ENCODE measurements at places on chromosomes 1 and 21.

GRCh38 chr1:185350027-185350442 lies 33.0 kb upstream of the IVNS1ABP start:
- no peak for DNase-seq
- no peaks in the 10 kb centered on the region for H3K27me3 ChIP-seq
- no peaks in the 10 kb centered on the region for H3K4me1 ChIP-seq
- no peaks in the 10 kb centered on the region for H3K36me3 ChIP-seq
- H3K4me3 ChIP-seq, result no peak overlapping the region

DNA sequence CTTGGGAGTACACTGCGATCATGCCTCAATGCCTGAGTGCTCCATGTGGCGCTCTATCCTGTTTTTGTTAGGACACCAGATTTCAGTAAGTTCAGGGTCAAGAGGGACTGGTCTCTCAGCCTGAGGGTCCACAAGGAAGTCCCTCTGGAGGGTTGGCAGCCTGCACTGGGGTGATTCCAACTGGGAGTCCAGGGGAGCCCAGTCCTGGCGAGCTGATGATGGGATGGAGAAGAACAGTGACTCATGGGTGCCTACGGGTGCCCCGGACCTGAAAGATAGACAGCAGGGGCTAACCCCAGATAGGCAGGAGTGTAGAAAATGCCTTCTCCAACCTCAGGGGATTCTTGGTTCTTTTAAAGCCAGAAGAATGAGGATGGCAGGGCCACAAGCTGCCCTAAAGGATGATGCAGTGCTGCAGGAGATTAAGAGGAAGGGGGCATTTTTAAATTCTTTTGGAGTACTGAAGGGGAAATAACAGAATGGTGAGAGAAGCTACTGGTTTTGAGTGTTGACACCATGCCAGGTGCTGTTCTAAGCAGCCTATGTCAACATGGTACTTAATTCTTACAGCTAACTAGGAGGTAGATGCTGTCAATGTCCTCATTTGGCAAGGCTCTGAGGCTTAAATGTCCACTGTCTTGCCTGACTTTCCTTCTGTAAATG lies 68.4 kb upstream of the TLR5 start:
- H3K27ac ChIP-seq, result no peak overlapping the region
- no peaks in the 10 kb centered on the region for H3K27me3 ChIP-seq
- H3K4me3 ChIP-seq, result no peak overlapping the region
- DNase-seq, result no peak
- no peaks in the 10 kb centered on the region for H3K4me1 ChIP-seq
- no peaks in the 10 kb centered on the region for H3K36me3 ChIP-seq

GRCh38 chr1:46150085-46150484 lies 17.7 kb upstream of the PIK3R3 start:
- H3K4me1 ChIP-seq, result no peaks in the 10 kb centered on the region
- H3K27ac ChIP-seq, result peak overlapping the region; percentile 54
- H3K4me3 ChIP-seq, result no peak overlapping the region
- no peaks in the 10 kb centered on the region for H3K27me3 ChIP-seq
- no peaks in the 10 kb centered on the region for H3K36me3 ChIP-seq

DNA sequence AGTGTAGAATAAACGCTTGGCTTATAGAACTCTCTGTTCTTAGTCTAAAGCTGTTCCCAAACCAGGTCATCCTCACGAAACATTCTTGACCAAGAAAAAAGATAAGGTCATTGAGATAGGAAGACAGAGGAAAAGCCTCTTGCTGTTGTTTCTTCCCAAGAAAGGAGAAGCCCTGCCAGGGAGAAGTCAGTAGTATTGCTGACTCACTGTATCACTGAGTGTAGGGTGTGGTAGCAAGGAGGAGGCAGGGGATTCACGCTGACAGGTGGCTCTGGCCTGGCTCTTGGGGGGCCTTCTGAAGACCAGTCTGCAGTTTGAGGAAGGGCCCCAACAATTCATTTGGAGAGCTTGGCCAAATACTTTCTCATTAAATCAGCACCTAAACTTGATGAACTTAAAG lies 97.8 kb downstream of the CD247 start:
- H3K27me3 ChIP-seq, result no peaks in the 10 kb centered on the region
- no peaks in the 10 kb centered on the region for H3K36me3 ChIP-seq
- no peak overlapping the region for H3K27ac ChIP-seq
- no peaks in the 10 kb centered on the region for H3K4me1 ChIP-seq
- no peak overlapping the region for H3K4me3 ChIP-seq

- DNase-seq, result peak; percentile 45
- H3K27me3 ChIP-seq, result no peaks in the 10 kb centered on the region
- H3K27ac ChIP-seq, result no peak overlapping the region
- no peaks in the 10 kb centered on the region for H3K4me1 ChIP-seq
These were observed 34.5 kb downstream of the TMPRSS15 start for GRCh38 chr21:18369115-18369514.

GRCh38 chr1:150558761-150559655 lies 9.8 kb downstream of the ADAMTSL4 start:
- peaks cover 25% of the 10 kb centered on the region for H3K4me1 ChIP-seq
- no peaks in the 10 kb centered on the region for H3K27me3 ChIP-seq
- peak overlapping the region; percentile 77 for H3K27ac ChIP-seq
- H3K4me3 ChIP-seq, result no peak overlapping the region

DNA sequence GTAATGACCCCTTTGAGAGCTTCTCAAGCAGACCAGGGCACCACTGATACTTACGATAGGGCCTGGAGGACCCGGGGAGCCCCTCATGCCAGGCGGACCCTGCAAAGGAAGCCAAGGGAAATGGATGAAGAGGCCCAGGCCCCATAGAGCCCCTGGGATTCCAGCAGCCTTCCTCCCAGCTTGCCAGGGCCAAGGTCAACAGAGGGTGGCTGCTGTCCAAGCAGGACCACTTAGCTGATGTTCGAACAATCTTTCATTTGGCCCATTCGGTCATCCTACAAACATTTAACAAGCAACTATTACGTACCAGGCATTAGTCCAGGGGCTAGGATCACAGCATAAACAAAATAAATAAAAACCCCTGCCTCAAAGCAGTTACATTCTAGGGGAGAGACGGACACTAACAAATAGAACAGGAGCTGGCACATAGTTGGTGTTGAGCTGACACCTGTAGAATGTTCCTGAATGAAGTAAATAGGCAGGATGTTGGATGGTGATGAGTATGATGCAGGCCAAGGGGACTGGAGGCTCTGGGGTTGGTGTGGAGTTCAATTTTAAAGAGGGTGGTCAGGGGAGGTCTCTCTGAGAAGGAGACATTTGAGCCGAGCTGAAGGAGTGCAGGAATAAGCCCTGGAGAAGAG lies 27.0 kb upstream of the PEF1 start:
- H3K27ac ChIP-seq, result no peak overlapping the region
- no peaks in the 10 kb centered on the region for H3K36me3 ChIP-seq
- no peak overlapping the region for H3K4me3 ChIP-seq
- H3K4me1 ChIP-seq, result no peaks in the 10 kb centered on the region
- H3K27me3 ChIP-seq, result no peaks in the 10 kb centered on the region

- no peak overlapping the region for H3K4me3 ChIP-seq
- no peaks in the 10 kb centered on the region for H3K4me1 ChIP-seq
- no peak for DNase-seq
These were observed 70.2 kb downstream of the ETS2 start for GRCh38 chr21:38875694-38876492.

DNA sequence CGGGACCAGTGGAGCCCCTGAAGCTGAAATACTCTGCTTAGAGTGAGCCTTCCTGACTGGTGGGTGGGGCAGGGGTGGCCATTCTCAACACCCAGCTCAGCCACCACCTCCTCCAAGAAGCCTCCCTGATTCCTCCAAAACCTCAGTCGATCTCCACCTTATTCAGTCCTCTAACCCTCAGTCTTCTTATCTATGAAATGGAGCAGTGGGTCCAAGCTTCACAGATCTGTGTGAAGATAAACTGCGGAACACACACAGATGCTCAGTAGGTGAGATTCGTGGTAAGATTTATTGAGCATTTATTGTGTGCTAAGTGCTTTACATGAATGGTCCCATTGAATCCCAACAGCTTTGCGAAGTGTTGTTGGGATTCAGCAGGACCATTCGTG lies 93.1 kb upstream of the RUNX3 start:
- no peak overlapping the region for H3K4me3 ChIP-seq
- H3K4me1 ChIP-seq, result peaks cover 4% of the 10 kb centered on the region
- no peaks in the 10 kb centered on the region for H3K27me3 ChIP-seq
- H3K27ac ChIP-seq, result no peak overlapping the region

DNA sequence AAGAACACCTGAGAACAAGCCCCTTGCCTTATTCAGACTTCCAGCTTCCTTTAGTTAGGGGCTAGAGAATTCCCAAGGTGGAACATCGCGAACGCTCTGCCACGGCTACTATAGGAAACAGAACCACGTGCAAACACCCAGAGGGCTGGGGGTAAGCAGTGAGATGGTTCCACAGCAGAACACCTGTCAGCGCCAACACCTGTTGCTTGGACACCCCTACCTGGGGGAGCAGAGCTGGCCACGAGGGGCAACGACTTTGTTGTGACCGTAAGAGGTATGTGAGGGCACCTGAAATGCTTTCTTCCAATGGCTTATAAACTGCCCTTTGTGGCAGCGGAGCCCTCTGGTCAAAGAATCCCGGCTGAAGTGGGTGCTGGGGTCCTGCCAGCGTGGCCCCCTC lies 50.7 kb downstream of the MRPL37 start:
- H3K4me1 ChIP-seq, result no peaks in the 10 kb centered on the region
- DNase-seq, result no peak
- no peaks in the 10 kb centered on the region for H3K36me3 ChIP-seq
- H3K4me3 ChIP-seq, result no peak overlapping the region
- H3K27ac ChIP-seq, result no peak overlapping the region
- H3K27me3 ChIP-seq, result no peaks in the 10 kb centered on the region

DNA sequence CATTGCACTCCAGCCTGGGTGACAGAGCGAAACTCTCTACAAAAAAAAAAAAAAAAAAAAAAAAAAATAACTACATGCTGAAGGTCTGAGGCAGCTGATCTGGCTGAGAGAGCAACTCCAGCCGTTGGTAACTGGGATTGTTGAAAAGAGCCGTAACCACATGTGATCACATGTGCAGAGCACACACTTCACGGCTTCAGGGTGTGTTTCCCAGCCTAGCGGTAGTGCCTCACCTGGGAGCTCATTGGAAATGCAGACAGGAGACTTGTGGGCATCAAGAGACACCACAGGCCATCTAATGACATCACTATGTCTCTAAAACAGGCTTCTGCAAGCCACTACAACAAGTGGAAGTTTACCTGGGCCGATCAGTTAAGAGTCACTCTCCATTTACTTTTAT lies 11.8 kb upstream of the OTUD7B start:
- no peak overlapping the region for H3K27ac ChIP-seq
- DNase-seq, result peak; percentile 20
- H3K36me3 ChIP-seq, result no peaks in the 10 kb centered on the region
- no peak overlapping the region for H3K4me3 ChIP-seq
- H3K27me3 ChIP-seq, result no peaks in the 10 kb centered on the region

GRCh38 chr1:20449735-20450311 lies 36.2 kb downstream of the CAMK2N1 start:
- no peaks in the 10 kb centered on the region for H3K4me1 ChIP-seq
- H3K27ac ChIP-seq, result no peak overlapping the region
- H3K27me3 ChIP-seq, result peaks cover 7% of the 10 kb centered on the region
- no peak overlapping the region for H3K4me3 ChIP-seq
- H3K36me3 ChIP-seq, result no peaks in the 10 kb centered on the region

DNA sequence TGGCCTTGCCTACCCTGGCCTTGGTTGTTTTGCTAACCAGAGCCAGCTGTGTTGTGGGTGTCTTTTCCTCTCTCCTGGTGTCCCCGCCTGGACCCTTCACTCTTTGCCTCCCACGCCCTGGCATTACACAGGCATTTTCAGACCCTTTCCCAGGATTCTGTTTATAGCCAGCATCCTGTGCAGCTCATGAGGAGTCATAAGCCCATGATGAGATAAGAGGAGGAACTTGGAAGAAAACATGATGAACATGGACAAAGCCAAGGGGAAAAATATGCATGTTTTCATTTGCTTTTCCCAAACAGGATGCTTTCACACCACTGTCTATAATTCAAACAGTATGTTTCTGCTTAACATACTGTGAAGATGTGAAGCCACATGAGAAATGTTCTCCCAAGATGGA lies 18.7 kb upstream of the WARS2 start:
- H3K36me3 ChIP-seq, result no peaks in the 10 kb centered on the region
- no peak overlapping the region for H3K27ac ChIP-seq
- no peak overlapping the region for H3K4me3 ChIP-seq
- no peak for DNase-seq
- no peaks in the 10 kb centered on the region for H3K27me3 ChIP-seq

GRCh38 chr1:168391851-168392681 lies 111.4 kb downstream of the TBX19 start:
- no peak overlapping the region for H3K27ac ChIP-seq
- H3K36me3 ChIP-seq, result no peaks in the 10 kb centered on the region
- no peak overlapping the region for H3K4me3 ChIP-seq
- DNase-seq, result no peak

DNA sequence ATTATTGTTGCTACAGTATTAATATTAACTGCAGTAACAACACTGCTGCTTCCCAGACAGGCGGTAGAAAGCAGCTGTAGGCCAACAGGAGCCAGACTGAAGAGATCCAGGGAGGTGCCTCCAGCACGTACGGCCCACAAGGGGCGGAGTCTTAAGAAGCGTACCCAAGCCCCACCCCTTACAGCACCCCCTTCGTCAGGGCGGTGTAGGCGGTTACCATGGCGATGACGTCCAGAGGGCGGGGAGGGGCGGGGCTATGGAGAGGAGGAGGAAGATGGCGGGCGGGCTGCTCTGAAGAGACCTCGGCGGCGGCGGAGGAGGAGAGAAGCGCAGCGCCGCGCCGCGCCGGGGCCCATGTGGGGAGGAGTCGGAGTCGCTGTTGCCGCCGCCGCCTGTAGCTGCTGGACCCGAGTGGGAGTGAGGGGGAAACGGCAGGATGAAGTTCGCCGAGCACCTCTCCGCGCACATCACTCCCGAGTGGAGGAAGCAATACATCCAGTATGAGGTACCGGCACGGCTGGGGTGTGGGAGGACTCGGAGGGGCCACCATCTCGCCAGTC lies at the start of gene XPR1:
Gene XPR1 (plus strand): TSS at position 257 of the 560 bp plus-strand sequence. CDS start 180 bp downstream, at position 437.
- H3K4me3 ChIP-seq, result peak within 1 kb of the TSS; percentile 81
- no peaks in the 10 kb centered on the region for H3K27me3 ChIP-seq
- H3K36me3 ChIP-seq, result no peaks in the 10 kb centered on the region
- DNase-seq, result peak; percentile 99
- H3K4me1 ChIP-seq, result peaks cover 4% of the 10 kb centered on the region

GRCh38 chr1:100485855-100486258 lies 52.1 kb upstream of the GPR88 start:
- no peaks in the 10 kb centered on the region for H3K27me3 ChIP-seq
- no peaks in the 10 kb centered on the region for H3K4me1 ChIP-seq
- H3K4me3 ChIP-seq, result no peak overlapping the region
- DNase-seq, result no peak

DNA sequence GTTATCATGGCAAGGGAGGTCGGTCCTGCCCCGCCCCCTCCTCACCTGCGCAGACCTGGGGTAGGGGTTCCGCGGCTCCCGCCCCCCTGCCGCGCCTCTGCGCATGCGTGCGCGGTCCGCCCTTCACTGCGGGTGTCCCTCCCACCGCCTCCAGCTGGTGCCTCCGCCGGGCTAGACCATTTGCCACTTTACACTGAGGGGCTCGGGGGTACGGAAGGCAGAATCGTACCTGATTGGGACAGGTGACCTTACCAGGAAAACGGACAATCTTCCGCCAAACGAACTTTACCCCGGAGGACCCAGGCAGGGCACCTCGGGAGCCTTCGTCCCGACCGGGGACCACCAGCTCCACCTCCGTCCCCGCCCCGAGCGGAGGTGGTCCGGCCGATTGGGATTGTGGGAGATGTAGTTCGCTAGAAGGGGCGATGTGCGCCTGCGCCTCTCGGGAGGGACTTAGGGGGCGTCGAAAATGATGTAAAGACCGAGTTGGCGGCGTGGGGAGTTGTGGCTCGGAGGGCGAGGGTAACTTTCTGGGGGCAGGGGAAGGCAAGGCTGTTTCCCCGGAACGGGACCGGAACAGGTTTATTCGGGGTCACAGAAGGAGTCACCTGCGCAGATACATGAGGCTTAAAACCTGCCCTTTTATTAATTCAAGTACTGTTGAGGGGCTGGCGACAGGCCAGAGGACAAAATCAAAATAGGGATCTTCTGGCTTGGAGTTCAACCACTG lies at the start of gene DNAJC28:
Gene DNAJC28 (minus strand): TSS at position 344 of the 730 bp plus-strand sequence. CDS start 2,323 bp downstream, outside the sequence.
- no peaks in the 10 kb centered on the region for H3K27me3 ChIP-seq
- peak within 1 kb of the TSS; percentile 51 for H3K4me3 ChIP-seq
- no peaks in the 10 kb centered on the region for H3K36me3 ChIP-seq

All from lung (tissue), 17 donors.